Activated CD4-positive, alpha-beta T cell treated with anti-CD3 and anti-CD28 coated beads for 48 hours (primary cell): ENCODE measurements at places on chromosomes 7 and 10.

GRCh38 chr10:88835910-88836221 is 15.8 kb downstream of the ANKRD22 start:
- no peak for DNase-seq

- no peak for DNase-seq
Measured at GRCh38 chr7:141930211-141930610, 14.0 kb downstream of the OR9A4 start.

DNA sequence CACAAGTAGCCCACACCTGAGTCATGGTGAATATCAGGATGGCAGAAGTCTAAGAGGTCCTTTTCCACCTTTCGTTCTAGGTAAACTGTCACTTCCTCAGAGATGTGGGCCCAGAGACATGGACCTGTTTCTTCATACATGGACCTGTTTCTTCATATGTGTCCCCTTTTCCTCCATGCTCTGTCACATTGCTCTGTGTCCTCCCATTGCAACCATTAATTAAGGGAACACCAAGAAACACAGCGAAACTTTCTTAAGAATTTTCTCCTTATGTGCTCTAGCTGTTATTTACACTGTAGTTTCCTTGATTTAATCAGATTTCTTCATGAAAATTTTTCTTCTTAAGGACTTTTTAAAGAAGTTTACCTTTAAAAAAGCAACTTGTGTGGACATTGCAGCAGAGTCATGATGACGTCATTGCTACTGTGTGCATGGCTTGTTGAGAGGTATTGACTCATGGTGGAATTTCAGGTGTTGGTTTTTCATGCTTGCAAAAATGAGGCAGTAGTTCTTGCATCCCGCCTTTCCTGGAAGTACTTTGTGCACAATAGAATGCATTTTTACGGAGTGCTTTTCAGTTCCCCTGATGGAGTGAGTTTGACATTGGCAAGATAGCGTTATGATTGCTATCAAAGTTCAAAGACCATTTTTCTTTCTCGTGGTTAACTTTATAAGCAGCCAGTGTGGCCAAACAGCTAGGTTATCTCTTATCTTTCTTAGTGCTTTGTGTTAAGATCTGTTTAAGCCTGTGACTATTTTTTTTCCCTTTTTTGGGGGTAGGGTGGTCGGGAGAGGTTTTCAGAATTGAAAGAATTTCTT is 37.7 kb downstream of the CFAP58 start:
- no peak for DNase-seq

- peak; percentile 15 for DNase-seq
Measured at GRCh38 chr10:63707254-63707910, 186.2 kb downstream of the REEP3 start.

- DNase-seq: no peak
Measured at GRCh38 chr7:20304366-20304765, 26.3 kb upstream of the ITGB8 start.

- DNase-seq: no peak
Measured at GRCh38 chr10:7085913-7086589, 324.8 kb downstream of the SFMBT2 start.

- DNase-seq: no peak
Measured at GRCh38 chr7:67732898-67733297, 736.3 kb downstream of the TYW1 start.
